Choroid plexus epithelial cell (primary cell): ENCODE measurements at places on chromosomes 7 and 10.
A peak's percentile ranks its signal among the peaks of the same experiment; 100 is the strongest.

- no peak for DNase-seq
Observed at GRCh38 chr10:48780341-48780740, 95.7 kb downstream of the WDFY4 start.

DNA sequence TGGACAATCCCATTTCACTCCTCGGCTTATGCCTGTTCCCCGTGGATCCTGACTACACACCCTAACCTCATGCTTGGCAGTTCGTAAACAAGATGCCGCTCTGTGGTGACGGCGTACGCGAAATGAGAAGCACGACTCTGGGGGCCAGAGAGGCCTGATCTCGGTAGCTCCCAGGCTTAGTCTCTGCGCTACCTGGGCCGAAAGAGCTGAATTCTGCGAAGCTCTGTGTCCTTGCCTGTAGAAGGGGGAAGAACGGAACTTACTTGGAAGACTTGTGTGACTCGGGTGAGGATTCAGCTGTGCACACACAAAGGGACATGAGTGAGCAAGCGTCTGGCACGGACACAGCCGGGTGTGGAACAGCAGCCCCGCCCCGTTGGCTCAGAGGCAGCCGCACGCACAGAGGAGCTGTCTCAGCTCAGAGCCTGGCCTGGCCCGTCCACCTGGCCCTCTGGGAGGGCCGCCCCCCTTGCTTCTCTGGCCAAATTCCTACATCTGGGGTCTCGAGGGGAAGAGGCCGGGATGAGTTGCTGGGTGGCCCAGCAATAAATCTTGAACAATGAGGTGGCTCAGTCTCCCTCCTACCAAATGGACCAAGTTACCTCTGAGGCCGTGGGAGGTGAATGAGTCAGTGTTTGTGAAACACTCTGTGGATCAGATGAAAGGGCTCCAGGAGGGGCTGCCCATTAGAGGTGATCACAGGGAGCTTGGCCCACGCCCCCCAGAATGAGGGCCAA lies 83.8 kb downstream of the PDGFA start:
- DNase-seq: no peak

- DNase-seq: no peak
Observed at GRCh38 chr7:145378197-145378596, 542.3 kb upstream of the TPK1 start.

DNA sequence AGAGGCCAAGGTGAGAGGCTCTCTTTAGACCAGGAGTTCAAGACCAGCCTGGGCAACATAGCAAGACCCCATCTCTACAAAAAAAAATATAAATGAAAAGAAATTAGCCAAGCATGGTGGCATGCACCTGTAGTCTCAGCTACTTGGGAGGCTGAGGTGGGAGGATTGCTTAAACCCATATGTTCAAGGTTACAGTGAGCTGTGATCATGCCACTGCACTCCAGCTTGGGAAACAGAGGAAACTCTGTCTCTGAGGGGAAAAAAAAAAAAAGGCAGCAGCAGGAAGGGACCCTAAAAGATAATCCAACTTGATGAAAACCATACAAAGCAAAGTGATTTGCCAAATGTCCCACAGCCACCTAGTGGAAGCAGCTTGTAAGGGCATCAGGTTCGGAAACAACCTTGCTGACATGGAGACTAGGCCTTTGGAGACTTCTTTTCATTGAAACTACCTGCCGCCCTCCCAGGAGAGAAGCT lies 15.6 kb upstream of the PBLD start:
- peak; percentile 78 for DNase-seq

GRCh38 chr7:46781901-46782439 lies 799.9 kb downstream of the TNS3 start:
- peak; percentile 55 for DNase-seq

DNA sequence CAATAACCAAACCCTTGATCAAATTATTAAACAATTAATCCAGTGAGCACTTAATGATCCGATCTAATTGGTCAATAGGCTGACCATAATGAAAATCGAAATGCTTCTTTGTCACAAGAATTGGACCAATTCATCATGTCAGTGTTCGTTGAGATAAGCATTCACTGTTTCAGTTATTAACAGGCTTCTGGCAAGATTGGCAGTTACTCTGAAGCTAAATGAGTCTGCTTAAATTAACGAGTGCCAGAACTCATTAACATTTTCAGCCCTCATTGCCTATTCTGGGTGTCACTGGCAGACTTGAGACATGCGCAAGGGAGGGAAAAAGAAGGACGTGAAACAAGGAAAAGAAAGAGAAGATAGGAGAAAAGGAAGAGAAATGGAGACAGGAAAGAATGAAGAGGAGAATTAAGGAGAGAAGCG lies 30.7 kb upstream of the SLC26A3 start:
- no peak for DNase-seq

GRCh38 chr10:24360282-24361127 lies 151.6 kb downstream of the KIAA1217 start:
- DNase-seq: peak; percentile 89

DNA sequence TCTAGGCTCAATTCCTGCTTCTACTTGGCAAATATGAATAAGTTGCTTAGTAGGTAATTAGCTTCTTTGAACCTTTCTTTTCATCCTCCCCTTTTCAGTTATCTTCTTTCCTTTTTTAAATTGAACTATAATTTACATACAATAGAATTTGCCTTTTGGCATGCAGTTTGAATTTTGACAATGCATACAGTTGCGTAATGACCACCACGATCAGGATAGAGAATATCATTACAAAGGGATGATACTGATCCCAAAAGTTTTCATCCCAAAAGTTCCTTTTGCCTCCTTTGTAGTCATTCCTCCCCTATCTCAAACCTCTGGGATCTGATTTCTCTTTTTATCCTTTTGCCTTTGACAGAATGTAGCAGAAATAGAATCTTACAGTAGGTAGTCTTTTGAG lies 164.4 kb downstream of the NOC3L start:
- no peak for DNase-seq

DNA sequence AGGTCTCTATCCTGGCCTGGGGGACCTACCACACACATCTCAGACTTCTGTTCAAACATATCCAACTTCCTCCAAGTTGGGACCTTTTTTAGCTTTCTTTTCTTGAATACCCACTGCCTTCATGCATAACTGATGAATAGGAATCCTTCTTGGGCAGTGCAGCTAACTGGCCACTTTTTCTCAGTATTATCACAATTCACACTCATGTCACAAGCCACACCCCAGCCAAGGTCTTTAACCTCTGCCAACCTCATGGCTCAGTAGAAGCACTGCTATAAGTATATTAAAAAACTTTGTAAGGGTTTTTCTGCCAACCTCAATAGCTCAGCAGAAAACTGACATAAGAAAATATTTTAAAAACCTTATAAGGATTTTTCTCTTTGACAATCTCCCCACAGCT lies 44.5 kb downstream of the HHEX start:
- no peak for DNase-seq

DNA sequence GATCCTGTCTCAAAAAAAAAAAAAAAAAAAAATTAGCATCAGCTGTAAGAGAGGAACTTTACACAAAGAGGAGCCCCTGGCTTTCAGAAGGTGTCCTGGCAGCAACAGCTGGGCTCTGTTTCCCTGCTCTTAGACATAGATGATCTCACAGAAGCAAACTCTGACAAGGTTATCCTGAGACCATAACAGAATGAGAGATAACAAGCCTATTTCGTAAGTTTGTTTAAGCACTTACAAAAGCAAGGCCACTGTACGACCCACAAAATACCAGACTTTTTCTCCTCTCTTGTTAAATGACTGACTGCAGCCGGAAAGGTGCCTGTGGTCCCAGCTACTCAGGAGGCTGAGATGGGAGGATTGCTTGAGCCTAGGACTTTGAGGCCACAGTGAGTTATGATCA lies 33.3 kb upstream of the OTUD1 start:
- peak; percentile 68 for DNase-seq

GRCh38 chr7:75743455-75743859 lies 4.7 kb upstream of the HIP1 start:
- peak; percentile 46 for DNase-seq

DNA sequence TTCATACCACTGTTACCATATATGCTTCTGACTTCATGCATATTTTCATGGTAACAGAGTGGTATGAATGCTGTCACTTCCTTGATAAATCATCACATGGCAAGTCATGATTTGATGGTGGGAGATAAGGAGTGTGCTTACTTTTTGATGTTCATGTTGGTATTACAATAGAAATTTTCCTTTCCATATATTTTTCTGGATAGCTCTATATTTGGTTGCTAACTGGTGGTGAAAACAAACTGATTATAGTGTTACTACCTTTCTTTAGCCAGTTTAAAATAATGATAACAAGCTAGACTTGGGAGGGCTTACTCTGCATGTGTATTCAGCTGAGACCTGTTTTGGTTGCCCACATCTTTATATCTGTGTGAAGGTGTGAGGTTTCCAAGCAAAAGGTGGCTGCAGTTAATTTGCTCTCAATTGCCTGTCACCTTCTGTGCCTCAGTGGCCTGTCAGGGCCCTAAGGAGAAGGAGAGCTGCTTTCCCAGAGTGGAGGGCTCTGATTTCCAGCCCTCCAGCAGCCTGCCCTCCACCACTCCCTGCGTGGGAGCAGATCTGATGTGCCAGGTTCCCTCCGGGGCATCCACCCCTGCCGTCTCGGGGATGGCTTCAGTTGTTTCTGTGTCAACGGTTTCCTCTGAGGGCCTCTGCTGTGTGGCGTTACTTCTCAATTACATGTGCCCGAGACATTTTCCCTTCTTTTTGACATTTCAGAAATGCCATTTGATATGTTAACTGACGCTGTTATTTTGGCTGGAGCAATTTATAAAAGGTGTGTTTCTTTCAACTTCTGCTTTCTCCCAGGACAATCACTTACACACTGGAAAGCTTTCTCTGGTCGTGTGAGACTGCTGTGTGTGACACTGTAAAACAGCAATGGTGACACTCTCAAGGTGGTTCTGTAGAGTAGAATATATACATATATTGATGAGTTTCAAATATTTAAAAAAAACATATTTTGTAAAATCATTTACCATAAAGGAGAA lies 107.7 kb upstream of the KLF6 start:
- DNase-seq: peak; percentile 60

- no peak for DNase-seq
Observed at GRCh38 chr10:59179068-59179467, 2.6 kb downstream of the PHYHIPL start.

GRCh38 chr10:115001506-115002381 lies 63.7 kb downstream of the TRUB1 start:
- peak; percentile 46 for DNase-seq

- DNase-seq: no peak
Observed at GRCh38 chr10:28400681-28401080, 97.8 kb upstream of the MPP7 start.

DNA sequence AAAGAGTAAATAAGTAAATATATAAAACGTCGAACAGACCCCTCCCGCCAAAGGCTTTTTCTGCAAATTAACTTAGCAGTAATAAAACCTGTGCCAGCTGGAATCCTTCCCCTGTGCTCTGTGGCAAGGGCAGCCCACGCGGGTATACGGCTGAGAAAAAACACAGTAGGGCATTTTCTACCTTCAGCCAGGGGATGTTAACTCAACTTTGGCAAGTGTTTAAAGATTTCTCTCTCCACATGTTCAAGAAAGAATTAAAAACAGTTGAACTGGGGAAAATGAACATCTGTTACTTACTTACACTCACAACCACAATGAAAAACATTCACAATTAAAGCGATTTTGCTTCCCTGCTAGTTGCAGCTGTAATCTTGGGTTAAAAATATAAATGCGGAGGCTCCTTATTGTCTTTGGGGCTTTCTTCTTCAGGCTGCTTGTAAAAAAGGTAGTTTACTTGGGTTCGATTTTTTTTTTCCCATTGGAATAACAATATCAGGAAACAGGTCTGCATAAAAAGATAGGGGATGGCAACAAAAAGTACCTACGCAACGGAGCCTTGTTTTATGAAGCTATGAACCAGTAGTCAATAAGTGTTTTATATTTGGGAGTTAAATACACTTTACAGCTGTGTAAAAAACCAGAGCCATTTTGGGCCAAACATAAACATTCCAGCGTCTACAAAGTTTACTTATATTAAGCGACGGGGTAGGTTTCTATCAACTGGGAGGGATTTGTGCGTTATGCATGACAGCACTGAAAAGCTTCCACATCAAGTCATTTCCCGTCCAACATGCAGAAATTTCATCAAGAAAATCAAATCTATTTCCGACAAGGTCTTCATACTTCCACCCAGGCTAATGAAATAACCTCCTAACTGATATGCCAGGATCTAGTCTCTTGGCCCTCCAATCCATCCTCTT lies 132.7 kb downstream of the TAX1BP1 start:
- peak; percentile 30 for DNase-seq

GRCh38 chr7:35983626-35984025 lies 169.4 kb upstream of the EEPD1 start:
- no peak for DNase-seq

DNA sequence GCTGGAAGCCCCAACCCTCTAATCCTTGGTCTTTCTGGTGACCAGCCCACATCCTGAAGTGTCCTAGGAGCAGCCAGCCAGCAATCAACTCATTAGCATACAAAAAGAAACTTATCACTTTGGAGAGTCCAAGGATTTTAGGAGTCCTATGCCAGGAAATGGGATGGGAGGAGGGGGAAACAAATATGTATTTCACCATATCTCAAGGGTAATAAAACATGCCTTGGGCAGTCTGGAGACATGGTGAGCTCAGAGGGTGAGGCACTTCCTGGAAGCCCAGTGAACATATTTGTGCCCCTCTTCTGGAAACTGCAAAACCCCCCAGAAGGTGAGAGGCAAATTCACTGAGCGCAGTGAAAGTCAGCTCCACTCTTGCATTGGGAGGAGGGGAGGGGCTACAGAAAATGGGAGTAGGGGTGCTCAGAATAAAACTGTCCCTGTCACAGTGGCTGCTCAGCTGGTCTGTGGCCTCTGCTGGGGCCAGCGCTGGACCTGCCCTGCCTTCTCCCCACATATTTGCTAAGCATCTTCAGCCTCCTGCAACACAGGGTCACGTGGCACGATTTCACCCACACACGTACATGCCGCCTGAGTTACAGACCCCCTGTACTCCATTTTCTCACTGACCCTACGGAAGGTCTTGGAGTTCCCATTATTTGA lies 17.7 kb upstream of the ZMIZ1 start:
- no peak for DNase-seq

GRCh38 chr10:133257489-133258065 lies 19.1 kb downstream of the ADAM8 start:
- peak; percentile 27 for DNase-seq

GRCh38 chr7:140390466-140391190 lies 7.7 kb downstream of the SLC37A3 start:
- peak; percentile 69 for DNase-seq

- no peak for DNase-seq
Observed at GRCh38 chr7:68733219-68734153, 864.8 kb upstream of the AUTS2 start.
